Renal cortex interstitium (tissue), 15 donors: ENCODE measurements at places on chromosomes 6 and 20. TPM values are rescaled to one million over a fixed set of nuclear protein-coding genes. Genes with fewer than 3 reads are reported as not detected.

DNA sequence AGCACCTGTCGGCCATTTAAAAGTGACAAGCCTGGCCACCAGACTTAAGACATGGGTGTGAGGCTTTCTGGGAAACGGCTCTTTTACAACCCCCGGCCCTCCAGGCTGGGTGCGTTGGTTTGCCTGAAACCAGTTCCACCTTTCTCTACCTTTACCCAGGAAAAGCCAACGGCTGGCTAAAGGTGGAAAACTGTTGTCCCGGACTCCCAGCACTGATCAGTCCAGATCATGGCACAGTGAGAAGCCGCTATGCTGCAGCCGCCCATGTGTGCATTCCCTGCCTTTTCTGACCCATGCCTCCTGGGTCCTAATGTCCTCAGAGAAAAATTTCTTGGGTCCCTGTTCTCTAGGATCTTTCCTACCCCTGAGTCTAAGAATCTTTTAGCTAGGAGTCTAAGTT lies 655.7 kb upstream of the HS3ST5 start:
- DNase-seq, result no peak

DNA sequence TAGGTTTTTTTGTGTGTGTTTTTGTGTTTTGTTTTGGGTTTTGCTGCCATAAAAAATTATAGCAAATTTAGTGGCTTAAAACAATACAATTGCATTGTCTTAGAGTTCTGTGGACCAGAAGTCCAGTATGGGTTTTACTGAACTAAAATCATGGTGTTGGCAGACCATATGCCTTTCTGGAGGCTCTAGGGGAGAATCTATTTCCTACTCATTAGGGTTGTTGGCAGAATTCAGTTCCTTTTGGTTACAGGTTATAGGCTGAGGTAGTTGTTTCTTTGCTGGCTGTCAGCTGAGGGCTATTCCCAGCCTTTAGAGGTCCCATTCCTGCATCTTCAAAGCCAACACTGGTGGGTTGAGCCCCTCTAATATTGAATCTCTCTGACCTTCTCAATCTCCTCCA lies 181.3 kb downstream of the IBTK start:
- no peak for DNase-seq

DNA sequence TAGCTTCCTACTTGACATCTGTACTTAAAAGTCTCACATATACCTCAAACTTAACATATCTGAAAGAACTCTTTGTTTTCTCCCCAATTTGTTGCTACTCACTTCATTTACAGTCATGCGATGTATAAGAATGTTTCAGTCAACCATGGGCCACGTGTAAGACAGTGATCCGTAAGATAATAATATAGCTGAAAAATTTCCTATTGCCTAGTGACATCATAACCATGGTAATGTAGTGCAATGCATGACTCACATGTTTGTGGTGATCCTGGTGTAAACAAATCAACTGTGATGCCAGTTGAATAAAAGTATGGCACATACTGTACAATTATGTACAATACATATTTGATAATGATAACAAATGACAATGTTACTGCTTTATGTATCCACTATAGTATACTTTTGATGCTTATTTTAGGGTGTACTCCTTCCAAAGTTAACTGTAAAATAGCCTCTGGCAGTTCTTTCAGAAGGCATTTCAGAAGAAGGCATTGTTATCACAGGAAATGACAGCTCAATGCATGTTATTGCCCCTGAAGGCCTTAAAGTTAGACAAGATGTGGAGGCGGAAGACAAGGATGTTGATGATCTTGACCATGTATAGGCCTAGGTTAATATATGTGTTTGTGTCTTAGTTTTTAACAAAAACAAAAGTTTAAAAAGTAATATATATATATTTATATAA lies 579.0 kb downstream of the EPHA7 start:
- DNase-seq, result no peak

DNA sequence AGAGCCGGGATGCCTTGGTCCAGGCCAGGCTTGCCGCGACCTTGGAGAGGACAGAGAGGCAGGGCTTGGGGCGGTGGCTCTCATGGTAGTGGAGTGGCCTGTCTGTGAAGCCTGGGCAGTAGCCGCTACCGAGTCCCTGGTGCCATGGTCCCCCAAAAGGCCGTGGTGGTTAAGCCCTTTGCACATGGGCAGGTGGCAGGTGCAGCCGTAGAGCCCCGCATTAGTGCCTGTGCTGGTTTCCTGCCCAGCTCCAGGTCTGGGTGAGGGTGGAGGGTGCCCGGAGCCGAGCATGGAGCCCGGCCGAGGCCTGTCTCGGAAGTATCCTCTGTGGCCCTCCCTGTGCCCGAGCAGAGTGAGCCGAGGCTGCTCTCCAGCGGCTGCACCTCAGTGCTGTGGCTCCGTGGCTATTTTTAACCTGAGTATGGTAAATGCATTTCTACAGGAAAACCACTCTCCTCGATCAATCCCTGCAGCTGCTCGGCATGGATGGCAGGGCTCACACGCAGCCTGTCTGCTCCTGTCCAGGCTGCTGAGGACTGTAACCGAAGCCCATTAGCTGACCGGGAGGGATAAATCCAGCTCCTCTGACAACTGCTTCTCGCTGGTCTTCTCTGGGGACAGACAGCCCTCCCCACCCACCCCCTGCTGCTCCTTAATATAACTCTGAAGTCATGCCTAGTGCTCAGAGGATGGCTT lies 36.3 kb upstream of the GATA5 start:
- no peak for DNase-seq

GRCh38 chr6:37827603-37828265 lies 8.2 kb downstream of the ZFAND3 start:
- DNase-seq, result no peak

- DNase-seq, result no peak
These were observed 227.4 kb downstream of the TTLL2 start for GRCh38 chr6:167552258-167552630.

DNA sequence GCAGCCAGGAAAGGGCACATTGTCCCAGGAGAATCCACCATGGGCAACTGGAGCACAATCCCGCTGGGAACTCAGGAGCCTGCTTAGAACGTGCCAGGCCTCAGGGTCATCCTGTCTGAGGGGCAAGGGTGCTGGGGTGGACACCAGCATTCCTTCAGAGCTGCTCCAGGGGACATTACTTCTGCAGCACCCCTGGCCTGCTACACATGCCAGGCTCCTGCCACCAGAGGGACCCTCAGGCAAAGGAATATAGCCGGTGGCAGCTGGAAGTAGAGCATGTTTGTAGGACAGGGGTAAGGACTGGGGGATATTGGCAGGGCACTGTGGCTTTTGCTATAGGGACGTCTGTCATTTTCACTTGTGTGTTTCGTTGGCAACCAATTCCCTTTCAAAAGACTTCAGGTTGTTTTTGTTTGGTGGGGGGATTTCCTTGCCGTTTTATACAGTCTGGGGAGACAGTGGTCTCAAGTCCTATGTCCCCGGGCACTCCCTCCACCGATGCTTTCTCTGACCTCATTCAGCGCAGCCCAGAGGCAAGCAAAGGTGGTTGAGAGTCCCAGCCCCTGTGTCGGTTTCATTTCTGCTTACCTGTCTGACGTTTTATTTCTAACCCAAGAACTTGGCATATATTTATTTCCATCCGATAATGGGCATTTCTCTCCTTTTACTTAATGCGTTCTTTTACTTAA lies 130.8 kb downstream of the JPH2 start:
- no peak for DNase-seq

- no peak for DNase-seq
These were observed 1.8 kb upstream of the ARFGAP1 start for GRCh38 chr20:63270606-63271325.

- no peak for DNase-seq
These were observed 302.6 kb upstream of the NRSN1 start for GRCh38 chr6:23823421-23823820.

DNA sequence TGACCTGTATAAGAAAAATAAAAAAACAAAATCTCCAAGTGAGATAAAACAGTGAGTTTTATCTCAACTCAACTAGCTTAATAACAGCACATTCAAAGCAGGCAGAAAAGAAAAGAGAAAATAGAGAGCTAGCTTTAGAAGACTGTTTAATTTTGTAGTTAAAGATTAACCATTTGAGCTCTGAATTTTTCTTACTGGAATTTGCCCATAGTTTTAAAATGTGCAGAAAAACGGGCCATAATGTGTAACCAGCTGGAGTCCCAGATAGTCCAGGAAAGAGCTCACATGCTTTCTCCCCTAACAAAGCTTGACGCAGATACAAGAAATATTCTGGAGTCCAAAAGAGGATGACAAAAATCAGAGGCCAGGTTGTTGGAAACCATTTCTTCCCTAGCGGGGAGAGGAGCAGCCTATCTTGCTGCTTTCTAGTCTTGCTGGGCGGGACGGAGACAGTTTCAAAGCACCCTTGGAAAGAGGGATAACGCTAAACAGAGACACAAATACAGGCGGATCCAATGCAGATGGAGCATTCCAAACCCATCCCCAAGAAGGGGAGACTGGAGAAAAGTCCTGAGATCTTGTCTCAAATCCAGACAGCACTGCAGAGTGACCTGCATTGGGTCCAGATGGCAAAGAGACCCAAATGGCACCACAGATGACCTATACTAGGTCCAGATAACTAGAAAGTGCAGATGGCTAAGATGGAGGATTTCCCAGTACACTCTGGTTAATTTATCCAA lies 16.1 kb downstream of the TTK start:
- DNase-seq, result no peak

GRCh38 chr20:39429726-39430125 lies 467.6 kb downstream of the DHX35 start:
- DNase-seq, result no peak

- no peak for DNase-seq
These were observed 208.4 kb downstream of the PREX1 start for GRCh38 chr20:48619126-48620101.

GRCh38 chr6:166257911-166258318 lies 50.3 kb downstream of the PRR18 start:
- no peak for DNase-seq

GRCh38 chr20:31560746-31561598 lies 44.1 kb upstream of the ID1 start:
- DNase-seq, result no peak

DNA sequence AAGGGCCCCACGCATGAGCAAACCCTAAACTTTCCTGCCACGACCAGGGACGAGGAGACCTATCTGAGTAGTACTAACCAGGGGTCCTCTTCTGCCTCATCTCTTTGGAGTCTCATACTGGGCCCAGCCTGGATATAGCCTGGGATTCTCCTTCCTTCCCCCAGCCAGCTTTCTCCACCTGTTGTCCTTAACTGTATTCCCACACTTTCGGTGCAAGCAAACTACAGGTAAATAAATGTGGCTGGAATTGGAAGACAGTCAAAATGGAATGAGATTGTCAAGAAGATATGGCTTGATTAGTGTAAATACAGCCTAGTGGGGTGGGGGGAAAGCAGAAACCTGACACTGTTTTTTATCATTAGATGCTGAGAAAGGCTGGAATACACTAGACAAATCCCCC lies 23.5 kb upstream of the LY86 start:
- no peak for DNase-seq

GRCh38 chr6:167279766-167280446 lies 11.2 kb upstream of the UNC93A start:
- DNase-seq, result no peak

- DNase-seq, result no peak
These were observed 44.2 kb upstream of the FAM50B start for GRCh38 chr6:3804964-3805363.

DNA sequence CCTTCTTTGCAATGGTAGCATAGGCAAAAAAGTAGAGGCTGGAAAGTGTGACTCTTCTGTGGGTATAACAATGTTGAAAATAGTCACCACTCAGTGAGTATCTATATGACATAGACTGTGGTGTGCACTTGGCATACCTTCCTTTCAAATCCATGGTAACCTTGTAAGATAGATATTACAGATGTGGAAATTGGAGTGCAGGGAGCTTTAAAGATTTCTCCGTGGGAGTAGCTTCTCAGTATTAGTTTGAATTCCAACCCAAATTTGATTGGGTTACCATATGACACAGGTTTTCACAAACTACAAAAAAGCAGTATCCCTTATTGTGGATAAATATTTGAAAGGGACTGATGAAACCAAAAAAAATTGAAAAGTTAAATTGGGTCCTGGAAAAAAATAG lies 163.8 kb downstream of the CLVS2 start:
- DNase-seq, result no peak

- no peak for DNase-seq
These were observed 223.0 kb upstream of the LRFN2 start for GRCh38 chr6:40810171-40810570.

DNA sequence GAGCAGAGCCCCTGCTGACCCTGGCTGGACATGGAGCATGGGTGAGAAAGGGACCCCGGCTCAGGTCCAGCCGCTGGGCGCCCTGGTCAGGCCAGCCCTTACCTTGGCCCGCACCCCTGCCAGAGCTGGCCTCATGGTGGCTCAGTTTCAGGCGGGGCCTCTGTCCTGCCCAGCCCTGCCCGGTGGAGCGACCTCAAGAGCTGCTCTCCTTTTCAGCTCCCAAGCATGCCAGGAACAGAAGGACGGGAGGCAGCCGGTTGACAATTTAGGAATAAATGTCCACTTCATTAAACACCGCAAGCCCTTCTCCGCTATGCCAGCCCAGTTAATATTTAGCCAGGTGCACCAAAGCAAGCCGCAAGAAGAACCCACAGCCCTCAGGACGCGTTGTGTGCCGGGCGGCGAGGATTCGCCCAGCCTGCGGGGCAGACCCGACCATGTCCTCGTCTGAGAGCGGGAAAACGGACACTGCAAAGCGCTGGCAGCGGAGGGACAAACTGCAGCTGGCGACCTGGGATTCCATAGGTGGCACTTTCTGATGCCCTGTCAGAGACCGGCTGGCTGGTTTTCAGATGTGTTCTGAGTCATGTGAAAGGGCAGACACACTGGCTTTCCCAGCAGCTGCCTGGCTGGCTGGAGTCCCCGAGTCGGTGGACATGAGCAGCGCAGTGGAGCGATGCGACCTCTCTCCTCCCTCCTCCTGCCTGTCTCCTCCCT lies 221.9 kb downstream of the TTLL2 start:
- no peak for DNase-seq

DNA sequence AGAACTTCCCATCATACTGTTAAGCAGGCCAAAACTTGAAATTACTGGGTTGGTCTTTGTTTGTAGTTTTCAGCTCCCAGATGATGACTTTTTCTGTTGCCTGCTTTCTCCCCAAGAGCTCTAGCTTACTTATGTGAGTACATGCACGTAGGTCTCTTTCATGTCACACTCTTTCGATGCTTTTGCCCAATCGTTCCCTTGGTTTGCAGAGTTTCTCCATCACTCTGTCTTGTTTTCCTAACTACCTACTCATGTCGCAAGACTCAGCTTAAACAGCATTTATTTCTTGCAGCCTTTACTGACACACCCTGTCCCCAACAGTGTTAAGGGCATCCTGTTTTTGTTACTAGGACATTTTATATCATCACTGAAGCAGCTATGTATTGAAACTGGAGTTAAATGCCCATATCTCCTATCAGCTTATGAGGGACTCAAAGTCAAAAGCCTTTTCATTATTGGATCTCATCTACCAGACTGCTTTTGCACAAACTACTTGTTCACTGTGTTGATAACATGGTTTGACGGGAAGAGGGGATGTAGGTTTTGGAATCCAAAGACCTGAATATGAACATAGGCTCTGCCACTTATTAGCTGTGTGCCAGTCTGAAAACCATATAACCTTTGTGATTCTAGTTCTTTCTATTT lies 2.9 kb downstream of the ARG1 start:
- DNase-seq, result no peak

FAM217A gene
- polyA plus RNA-seq, result 2.3 TPM

ASIP gene
- 0.88 TPM for polyA plus RNA-seq

RPL10A gene
- polyA plus RNA-seq, result 2,096 TPM

SLC17A2 gene
- 0.58 TPM for polyA plus RNA-seq

ADGRF5 gene
- polyA plus RNA-seq, result 29.0 TPM

CRISP2 gene
- polyA plus RNA-seq, result not detected

MAK gene
- polyA plus RNA-seq, result 2.7 TPM
